B cell (primary cell): ENCODE measurements at places on chromosomes 1 and 21.

GRCh38 chr21:32597205-32597604 is 11.9 kb upstream of the TCP10L start:
- H3K27ac ChIP-seq = no peak overlapping the region
- no peaks in the 10 kb centered on the region for H3K4me1 ChIP-seq
- no peak for DNase-seq
- H3K36me3 ChIP-seq = peaks cover 4% of the 10 kb centered on the region
- H3K4me3 ChIP-seq = no peak overlapping the region

GRCh38 chr1:212608959-212609700 is 569 bp downstream of the ATF3 start:
- H3K27ac ChIP-seq = no peak overlapping the region
- no peaks in the 10 kb centered on the region for H3K36me3 ChIP-seq
- H3K4me1 ChIP-seq = peaks cover 32% of the 10 kb centered on the region
- peaks cover 61% of the 10 kb centered on the region for H3K27me3 ChIP-seq
- H3K4me3 ChIP-seq = peak overlapping the region; percentile 75

DNA sequence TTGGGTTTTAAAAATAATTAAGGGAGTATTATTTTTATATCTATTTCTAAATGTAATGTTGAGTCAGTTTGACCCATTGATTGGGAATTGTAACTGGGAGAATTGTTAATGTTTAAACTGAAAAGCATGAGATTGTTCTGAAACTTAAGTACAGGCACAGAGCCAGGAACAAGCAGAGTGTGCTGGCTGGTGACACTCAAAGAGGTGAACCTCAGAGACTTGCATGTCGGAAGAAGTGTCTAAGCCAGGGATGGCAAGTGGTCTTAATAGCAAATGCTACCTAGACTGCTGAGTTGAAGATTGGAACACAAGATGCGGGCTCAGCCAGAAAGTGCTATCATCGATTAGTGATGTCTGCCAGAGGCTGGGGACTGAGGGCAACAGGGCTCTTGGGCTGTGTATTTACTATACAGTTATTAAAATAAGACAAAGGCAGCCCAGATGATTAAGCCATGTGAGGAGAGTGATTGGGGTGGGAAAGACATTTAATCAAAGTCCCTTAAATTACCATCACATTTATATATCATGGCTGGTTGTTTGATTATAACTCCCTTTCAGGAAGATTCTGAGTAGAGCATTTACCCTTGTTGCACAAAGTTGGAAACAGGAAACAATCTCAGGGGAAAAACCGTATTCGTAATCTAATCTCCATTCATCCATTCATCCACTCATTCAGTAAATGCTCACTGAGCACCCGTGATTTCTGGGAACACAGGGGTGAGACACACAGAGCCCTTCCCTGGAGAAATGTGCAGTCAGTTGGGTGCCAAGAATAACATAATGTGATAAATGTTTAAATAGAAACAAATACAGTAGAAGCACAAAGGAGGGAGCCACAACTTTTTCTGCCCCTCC is 42.8 kb downstream of the C8A start:
- H3K27me3 ChIP-seq = no peaks in the 10 kb centered on the region
- no peaks in the 10 kb centered on the region for H3K36me3 ChIP-seq
- DNase-seq = no peak
- no peak overlapping the region for H3K27ac ChIP-seq
- no peaks in the 10 kb centered on the region for H3K4me1 ChIP-seq

DNA sequence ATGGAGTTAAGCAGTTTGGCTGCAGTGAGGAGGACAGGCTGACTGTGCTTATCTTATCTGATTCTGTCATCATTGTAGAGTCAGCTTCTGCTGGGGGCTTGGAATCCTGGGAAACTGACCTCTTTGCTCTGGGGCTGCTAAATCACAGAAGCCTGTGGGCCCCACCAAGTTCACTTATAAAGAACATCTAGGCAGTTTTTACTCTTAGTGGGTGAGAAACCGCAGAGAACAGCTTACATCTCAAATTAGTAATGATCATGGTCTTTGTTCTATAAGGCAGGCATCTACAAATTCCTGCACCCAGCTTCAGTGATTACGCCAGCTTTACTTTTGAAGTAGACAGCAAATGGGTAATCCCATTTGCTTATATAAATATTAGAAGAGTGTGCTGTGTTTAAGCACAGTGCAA is 75.7 kb downstream of the ZC3H11B start:
- H3K36me3 ChIP-seq = no peaks in the 10 kb centered on the region
- no peak for DNase-seq
- no peak overlapping the region for H3K27ac ChIP-seq
- no peaks in the 10 kb centered on the region for H3K27me3 ChIP-seq
- no peaks in the 10 kb centered on the region for H3K4me1 ChIP-seq

- H3K27ac ChIP-seq = no peak overlapping the region
- no peaks in the 10 kb centered on the region for H3K36me3 ChIP-seq
- H3K27me3 ChIP-seq = no peaks in the 10 kb centered on the region
- DNase-seq = no peak
Measured at GRCh38 chr21:16159213-16159970, 429.6 kb downstream of the USP25 start.

GRCh38 chr1:200072636-200073285 is 45.3 kb downstream of the NR5A2 start:
- H3K27me3 ChIP-seq = no peaks in the 10 kb centered on the region
- no peak overlapping the region for H3K27ac ChIP-seq
- H3K4me1 ChIP-seq = no peaks in the 10 kb centered on the region
- H3K4me3 ChIP-seq = no peak overlapping the region

- no peak overlapping the region for H3K27ac ChIP-seq
- no peaks in the 10 kb centered on the region for H3K27me3 ChIP-seq
- no peak for DNase-seq
- H3K36me3 ChIP-seq = no peaks in the 10 kb centered on the region
- H3K4me3 ChIP-seq = no peak overlapping the region
Measured at GRCh38 chr1:69121723-69122122, 446.0 kb upstream of the LRRC7 start.

GRCh38 chr1:17393230-17393629 is 21.2 kb downstream of the PADI6 start:
- H3K27ac ChIP-seq = no peak overlapping the region
- H3K36me3 ChIP-seq = no peaks in the 10 kb centered on the region
- H3K27me3 ChIP-seq = peaks cover 3% of the 10 kb centered on the region
- H3K4me3 ChIP-seq = no peak overlapping the region

GRCh38 chr1:65255656-65256050 is 53.7 kb upstream of the DNAJC6 start:
- DNase-seq = no peak
- no peaks in the 10 kb centered on the region for H3K36me3 ChIP-seq
- no peak overlapping the region for H3K4me3 ChIP-seq
- H3K27ac ChIP-seq = no peak overlapping the region
- H3K27me3 ChIP-seq = peaks cover 12% of the 10 kb centered on the region

DNA sequence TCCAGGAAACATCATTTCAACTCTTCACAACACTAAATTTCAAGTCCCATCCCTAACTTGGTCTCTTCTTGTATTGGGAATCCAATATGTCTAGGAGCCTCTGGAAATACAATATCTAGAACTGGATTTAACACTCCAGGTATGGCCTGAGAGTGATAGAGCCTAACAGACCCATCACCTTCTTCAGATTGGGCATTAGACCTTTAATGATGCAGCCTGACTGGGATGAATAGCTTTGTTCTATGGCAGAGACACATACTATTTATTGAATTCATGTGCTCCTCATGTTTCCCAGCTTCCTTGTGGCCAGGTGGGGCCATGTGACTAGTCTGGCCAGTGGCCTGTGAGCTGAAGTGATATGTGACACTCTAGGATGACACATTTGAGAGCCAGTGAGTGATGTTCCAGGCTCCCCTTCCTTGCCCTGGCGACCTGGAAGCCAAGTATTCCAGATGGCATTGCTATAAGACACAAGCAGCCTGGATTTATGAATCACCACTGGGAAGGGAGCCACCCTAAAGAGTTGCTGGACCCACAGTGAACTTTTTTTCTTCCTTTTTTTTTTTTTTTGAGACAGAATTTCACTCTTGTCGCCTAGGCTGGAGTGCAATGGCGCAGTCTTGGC is 31.0 kb upstream of the POU3F1 start:
- H3K36me3 ChIP-seq = no peaks in the 10 kb centered on the region
- no peaks in the 10 kb centered on the region for H3K4me1 ChIP-seq
- H3K27me3 ChIP-seq = no peaks in the 10 kb centered on the region
- no peak overlapping the region for H3K27ac ChIP-seq
- H3K4me3 ChIP-seq = no peak overlapping the region
- DNase-seq = no peak

- peaks cover 4% of the 10 kb centered on the region for H3K4me1 ChIP-seq
- no peak overlapping the region for H3K27ac ChIP-seq
- H3K36me3 ChIP-seq = peaks cover 83% of the 10 kb centered on the region
- no peak for DNase-seq
- H3K4me3 ChIP-seq = no peak overlapping the region
- H3K27me3 ChIP-seq = no peaks in the 10 kb centered on the region
Measured at GRCh38 chr1:24910751-24911650, 19.1 kb downstream of the RUNX3 start.
